ENCODE measurements at places on chromosomes 5 and 9. TPM values are rescaled to one million over a fixed set of nuclear protein-coding genes. Genes with fewer than 3 reads are reported as not detected.

DNA sequence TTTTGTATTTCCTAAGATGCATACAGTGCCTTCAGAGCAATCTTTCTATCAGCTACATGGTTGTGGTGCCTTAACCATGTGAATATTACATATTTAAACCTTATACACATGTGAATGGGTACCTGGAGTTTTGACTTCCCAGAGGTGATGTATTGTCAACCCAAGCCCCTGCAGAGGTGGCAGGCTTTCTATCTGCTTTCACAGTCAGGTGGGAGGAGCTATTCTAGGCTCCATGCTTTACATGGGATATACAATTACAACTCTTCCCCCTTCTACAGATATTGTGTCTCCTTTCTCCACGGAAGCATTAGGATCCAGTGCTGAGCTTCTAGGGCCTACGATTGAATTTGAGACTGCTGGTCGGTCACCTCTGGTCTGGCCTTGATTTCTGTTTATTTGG, 89.8 kb upstream of the TUT7 start:
- DNase-seq, result no peak

Gene DBH
- total RNA-seq, result not detected

DNA sequence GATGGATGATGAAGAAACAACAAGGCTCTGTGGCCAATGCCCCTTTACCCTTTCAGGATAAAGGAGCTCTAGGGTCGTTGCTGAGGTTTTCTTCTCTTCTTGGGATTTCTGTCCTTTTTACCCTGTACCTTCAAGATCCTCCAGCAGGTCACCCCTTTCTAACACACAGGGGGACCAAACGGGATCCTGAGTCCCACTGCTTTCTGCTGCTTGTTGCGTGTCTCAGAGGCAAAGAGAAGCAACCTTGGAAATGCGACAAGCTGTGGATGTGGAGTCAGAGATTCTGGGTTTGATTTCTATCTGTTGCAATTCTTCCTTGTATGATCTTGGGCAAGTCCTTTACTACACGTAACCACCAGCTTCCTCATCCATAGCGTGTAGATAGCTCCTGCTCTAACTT, 20.5 kb downstream of the GLRA1 start:
- DNase-seq, result no peak

DNA sequence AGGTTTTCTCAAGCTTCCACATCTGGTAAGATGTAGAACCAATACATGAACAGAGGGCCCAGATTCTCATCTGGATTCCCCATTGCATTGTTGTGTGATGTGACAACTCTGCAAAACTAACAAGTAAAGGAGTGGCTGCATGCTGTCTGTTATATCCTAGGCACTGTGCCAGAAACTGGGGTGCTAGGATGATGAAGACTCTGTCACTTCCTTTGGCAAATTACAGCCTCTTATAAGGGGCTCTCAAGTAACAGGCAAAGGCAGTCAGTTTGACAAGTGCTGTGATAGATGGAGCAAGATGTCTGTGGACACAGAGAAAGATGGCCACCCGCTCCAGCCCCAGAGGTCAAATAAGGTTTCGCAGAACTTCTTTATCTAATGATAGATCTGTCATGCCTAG, 115.7 kb downstream of the PAPPA start:
- DNase-seq, result no peak
